Left hindlimb (tissue), 1 donor: ENCODE measurements at places on chromosomes 3 and 15.

DNA sequence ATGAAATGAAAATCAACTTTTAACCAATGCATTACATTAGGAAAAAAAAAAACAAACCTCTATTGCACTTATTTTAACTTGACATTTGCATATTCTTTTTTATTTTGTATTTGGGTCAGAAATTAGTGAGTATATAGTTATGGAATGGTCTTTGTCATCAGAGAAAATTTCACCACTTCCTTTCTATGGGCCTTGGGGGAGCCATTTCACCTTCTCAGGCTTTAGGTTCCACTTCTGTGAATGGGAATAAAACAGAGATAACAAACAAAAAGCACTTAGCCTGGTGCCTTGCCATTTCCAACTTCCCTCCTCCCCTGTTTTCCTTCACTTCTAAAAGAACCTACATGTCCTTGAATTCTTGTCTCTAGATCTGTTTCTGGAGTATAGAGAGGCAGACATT is 168.0 kb upstream of the STT3B start:
- DNase-seq, result no peak

- no peak for DNase-seq
These were observed 2.7 kb upstream of the PLCL2 start for GRCh38 chr3:16881896-16882630.

DNA sequence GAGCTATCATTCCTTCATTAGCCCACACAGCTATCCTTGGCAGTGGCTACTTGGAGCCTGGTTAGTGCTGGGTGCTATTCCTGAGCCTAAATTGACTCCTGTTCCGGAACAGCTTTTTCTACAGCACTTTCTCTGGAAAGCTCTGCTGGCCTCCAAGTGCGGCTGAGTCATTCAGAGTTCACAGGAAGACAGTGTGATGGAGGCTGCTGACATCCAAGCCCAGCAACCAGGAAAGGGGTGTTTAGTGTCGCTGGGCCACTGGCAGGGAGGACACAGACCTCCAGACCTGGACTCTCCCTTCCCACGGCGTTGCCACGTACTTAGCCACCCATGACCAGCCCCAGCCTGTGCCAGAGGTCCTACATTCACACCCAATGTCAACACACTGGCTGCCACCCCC is 28.7 kb downstream of the CACNA2D2 start:
- no peak for DNase-seq

GRCh38 chr3:149812165-149812605 is 830 bp upstream of the RNF13 start:
- DNase-seq, result no peak

DNA sequence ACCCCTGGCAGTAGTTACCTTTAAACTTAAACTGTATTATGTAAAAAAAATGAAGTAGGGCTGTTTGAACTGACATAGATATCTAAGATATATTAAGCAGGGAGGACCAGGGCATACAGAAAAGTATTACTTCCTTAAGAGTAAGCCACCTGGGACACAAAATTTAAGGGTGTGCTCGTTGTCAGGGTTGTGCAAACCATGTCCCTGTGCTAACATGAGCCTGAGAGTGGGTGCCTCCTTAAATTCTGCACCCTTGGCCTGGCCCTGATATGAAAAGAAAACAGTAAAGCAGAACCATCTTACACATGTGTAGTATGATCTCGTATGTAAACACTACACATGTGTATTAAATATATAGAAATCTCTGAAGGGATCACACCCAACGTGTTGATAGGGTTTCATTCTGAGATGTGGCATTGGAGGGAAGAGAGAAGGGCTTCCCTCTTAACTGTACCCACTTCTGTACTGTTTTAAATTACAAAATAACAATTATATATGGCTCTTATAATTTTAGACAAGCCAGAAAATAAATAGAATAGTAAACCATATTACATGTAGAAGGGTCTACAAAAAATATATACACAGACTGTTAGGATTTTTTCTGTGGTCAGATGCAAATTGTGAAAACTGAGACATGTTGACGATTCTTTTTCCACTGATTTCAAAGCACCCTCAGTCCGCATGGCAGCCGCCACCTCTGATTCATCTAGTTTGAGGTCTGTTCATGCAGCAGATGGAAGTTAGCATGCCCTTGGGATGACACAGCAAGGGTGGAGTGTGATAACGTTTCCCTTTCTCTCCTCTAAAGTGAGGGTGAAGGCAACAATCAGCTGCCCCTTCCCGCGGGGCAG is 400.8 kb upstream of the PROK2 start:
- no peak for DNase-seq

DNA sequence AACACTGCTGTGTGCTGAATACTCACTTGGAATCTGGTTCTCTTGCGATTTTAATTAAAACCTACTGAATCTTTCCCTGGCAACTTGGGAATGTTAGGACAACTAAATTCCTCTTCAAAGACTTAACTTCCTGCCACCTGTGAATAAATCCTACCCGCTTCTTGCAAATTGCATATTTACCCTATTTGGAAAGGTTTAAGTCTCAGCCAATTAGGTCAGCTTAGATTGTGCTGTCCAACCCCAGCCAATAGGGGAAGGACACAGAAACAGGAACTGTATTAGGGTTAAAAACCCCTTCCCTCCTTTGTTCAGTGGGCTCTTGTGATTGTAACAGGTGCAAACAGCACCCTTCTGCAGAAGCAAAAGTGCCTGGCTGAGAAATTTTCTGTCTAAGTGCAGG is 38.6 kb upstream of the FSTL1 start:
- no peak for DNase-seq

DNA sequence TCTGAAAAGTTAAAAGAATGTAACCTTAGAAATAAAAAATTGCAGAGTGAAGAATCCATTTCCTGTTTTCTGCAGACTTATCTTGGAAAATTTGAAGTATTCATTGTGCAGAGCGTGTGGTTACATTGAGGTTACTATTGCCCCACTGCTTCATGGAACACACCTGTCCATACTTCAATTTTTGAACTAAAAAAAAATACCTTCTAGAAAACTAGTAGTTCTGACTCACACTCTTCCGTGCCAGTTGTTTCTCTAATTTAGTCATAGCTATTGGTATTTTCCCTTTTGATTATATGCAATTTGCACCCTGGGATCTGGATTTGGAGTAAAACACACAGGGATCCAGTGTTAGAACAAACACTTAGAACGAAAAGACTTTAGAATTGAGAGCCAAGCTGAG is 111.8 kb upstream of the LYSMD4 start:
- DNase-seq, result no peak

GRCh38 chr15:49864251-49864650 is 243.4 kb downstream of the DTWD1 start:
- no peak for DNase-seq

- no peak for DNase-seq
These were observed 102.8 kb downstream of the STT3B start for GRCh38 chr3:31635545-31635944.

DNA sequence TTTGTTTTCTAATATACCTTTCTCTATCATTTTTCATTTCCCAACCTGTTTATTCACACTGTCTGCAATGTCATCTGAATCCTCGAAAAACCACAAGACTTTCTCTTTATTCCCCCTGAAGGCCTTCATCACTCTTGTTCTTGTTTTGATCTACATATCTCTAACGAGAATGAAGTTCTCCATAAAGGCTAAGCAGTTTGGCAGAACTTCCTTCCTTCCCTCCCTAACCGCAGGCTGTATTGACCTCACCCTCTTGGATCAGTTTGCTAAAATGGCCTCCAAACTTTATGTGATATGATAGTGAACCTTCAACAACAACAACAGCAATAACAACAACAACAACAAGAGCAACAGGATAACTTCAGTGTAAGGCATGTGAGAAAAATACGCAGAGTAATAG is 392.8 kb downstream of the TIGIT start:
- no peak for DNase-seq
